ENCODE measurements at places on chromosomes 5 and 9.

GRCh38 chr5:145105384-145105783 lies 729.8 kb downstream of the PRELID2 start:
- no peak for DNase-seq

- no peak for DNase-seq
Measured at GRCh38 chr9:31597977-31598376, 786.5 kb upstream of the ACO1 start.

- DNase-seq = no peak
Measured at GRCh38 chr9:81141961-81142360, 547.4 kb downstream of the TLE1 start.

GRCh38 chr5:82924226-82925060 lies 152.8 kb downstream of the TMEM167A start:
- no peak for DNase-seq

DNA sequence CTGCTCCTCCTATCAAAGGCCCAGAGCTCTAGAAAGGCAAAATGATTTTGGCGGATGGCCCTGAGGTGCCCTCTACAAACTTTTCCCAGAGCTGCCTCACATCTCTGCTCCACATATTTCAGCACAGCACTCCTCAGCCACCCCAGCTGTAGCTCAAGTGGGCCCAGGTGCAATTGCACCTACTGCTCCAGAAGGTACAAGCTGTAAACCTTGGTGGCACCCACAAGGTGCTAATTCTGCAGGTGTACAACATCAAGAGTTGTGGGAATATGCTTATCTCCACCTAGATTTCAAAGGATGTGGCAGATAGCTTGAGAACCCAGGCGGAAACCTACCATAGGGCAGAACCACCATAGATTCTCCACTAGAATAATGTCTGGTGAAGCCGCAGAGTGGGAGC lies 432.2 kb downstream of the TMEM232 start:
- DNase-seq = no peak

- no peak for DNase-seq
Measured at GRCh38 chr5:125054146-125054545, 307.7 kb upstream of the ZNF608 start.

All from activated naive CD4-positive, alpha-beta T cell (primary cell).